NCI-H1048 (cell line): ENCODE measurements at places on chromosomes 5 and 9.

GRCh38 chr5:118196229-118196628 lies 792.1 kb downstream of the DTWD2 start:
- DNase-seq: no peak

GRCh38 chr9:20507431-20507830 lies 114.9 kb downstream of the MLLT3 start:
- DNase-seq: no peak

GRCh38 chr9:104572612-104573011 lies 3.6 kb downstream of the OR13C8 start:
- no peak for DNase-seq

DNA sequence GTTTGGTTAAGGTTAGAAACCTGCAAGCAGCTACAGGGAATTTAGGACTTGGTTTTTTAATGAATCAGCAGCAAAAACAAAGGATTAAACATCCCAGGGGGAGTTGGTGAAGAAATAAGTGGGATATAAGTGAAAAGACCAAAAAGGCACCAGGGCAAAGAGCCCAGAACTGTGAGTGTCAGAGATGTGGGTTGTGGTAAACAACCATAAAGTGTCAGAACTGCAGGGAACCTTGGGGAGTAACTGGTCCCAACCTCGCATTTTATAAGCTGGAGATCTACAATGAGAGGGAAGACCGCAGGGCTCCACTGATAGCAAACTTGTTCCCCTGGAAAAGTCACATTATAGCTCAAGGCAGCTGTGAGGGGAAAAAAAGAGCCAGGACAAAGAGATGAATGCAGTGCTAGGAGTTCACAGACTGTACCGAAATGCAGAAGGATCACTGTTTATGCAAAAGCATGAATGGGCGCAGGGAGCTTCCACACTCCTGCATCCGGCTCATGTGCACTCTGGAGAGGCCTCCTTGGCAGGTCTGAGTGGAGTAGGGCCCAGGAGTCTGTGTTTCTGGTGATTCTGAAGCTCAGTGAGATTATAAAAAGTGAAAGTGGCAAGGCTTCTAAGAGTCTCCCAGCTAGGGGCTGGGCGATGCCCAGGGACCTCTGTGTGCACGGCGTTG lies 156.3 kb downstream of the GOLPH3 start:
- DNase-seq: no peak

- no peak for DNase-seq
Measured at GRCh38 chr9:136348691-136349090, 14.9 kb downstream of the DNLZ start.

GRCh38 chr9:129806061-129806460 lies 3.1 kb downstream of the TOR1B start:
- no peak for DNase-seq

DNA sequence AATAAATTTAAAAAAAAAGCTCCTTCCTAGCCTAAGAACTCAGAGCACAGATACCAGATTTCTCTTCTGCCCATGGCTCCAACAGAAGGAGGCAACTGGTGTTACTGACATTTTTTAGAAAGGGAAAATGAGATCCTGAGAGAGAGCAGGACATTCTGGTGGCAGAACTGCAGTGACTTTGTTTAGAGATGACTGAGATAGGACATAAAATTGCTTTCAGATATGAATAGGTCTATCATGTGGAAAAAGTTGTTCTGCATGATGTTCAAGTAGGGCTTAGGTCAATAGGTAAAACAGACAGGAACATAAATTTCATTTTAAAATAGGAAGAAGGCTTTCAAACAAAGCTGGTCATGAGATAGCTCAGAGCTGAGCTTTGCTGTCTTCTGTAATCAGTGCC lies 49.6 kb downstream of the NIPAL4 start:
- DNase-seq: no peak

- DNase-seq: peak; percentile 81
Measured at GRCh38 chr5:124741711-124742496, 4.5 kb downstream of the ZNF608 start.

GRCh38 chr5:56340196-56340980 lies 107.3 kb upstream of the ANKRD55 start:
- DNase-seq: no peak

- no peak for DNase-seq
Measured at GRCh38 chr9:31700252-31701045, 684.0 kb upstream of the ACO1 start.

DNA sequence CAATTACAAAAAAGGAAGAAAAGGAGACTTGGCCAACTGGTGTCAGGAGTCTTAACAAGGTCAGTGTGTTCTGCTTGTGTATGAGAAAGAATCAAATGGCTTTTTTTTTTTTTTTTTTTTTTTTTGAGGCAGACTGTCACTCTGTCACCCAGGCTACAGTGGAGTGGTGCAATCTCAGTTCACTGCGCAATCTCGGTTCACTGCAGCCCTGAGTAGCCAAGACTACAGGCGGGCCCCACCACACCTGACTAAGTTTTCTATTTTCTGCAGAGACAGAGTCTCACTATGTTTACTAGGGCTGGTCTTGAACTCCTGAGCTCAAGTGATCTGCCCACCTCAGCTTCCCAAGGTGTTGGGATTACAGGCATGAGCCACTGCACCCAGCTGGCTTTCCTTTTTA lies 3.1 kb upstream of the IL7R start:
- DNase-seq: no peak

- DNase-seq: no peak
Measured at GRCh38 chr5:156815988-156816599, 34.0 kb upstream of the PPP1R2B start.

DNA sequence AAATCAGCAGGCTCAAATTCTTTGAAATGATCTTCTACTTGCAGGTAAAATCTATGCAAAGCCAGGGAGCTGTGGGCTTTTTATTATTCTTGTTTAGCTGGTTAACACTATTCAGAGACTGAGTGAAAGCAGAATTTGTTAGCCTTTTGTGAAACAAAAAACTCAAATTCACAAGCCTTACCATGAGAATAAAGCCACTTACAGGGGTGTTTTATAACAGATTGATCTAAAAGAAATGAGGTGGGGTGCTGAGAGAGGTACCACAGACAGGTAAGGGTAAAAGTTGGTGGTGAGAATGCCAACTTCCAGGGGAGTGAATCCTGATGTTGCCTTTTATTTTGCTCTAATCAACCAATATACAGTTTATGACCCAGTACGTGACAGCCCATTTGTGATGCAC lies 1585.6 kb downstream of the EFNA5 start:
- no peak for DNase-seq

GRCh38 chr5:176540956-176541337 lies 3.7 kb upstream of the RNF44 start:
- DNase-seq: no peak

- DNase-seq: no peak
Measured at GRCh38 chr5:121138495-121138907, 674.4 kb downstream of the PRR16 start.

DNA sequence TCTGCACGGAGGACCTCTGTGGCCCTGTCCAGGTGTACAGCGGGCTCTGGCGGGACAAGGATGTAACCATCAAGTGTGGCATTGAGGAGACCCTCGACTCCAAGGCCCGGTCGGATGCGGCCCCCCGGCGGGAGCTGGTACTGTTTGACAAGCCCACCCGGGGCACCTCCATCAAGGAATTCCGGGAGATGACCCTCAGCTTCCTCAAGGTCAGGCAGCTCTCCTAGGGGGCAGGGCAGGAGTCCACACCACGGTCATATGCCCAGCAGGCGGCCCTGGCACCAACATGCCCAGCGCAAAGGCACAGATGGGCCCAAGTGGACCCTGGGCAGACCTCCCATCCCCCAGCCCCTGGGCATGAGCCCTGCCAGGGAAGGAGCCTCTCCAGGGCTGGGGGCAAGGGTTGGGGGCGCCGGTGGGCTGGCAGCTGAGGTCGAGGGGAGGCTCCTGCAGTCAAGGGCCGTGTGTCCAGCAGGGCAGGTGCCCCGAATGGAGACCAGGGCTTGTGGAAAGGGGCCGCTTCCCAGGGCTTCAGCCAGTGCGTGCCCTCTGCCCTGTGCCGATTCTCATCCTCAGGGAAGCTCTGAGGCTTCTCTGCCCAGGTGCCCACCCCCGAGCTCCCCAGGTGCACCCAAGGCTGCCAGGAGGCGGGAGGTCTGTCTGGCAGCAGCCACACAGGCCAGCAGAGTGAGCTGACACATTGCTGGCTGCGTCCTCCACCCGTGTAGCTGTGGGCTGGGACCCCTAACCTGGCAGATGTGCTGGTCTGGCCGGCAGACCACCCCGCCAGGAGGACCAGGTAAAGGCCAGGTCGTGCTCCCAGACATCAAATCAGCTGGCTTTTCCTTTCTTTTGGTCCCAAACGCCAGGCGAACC lies 10.0 kb downstream of the DIPK1B start:
- no peak for DNase-seq

DNA sequence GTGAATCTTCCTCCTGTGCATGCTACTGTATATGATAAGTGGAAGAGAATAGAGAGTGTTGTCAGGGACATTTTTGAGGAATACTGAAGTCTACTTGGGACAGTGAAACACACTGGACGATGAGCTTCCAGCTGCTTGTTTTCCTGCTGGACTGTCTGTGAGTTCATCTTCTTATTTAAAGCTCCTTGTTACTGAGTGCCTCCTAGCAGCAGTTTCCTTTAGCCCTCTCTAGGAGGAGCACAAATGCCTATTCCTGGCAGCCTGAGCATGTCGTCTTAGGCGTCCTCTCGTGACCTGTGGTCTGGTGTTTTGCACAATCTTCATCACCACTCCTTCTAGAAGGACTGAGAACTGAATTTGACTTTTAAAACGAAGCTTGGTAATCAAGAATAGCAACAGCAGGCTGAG lies 43.8 kb downstream of the ANKRD33B start:
- DNase-seq: no peak

DNA sequence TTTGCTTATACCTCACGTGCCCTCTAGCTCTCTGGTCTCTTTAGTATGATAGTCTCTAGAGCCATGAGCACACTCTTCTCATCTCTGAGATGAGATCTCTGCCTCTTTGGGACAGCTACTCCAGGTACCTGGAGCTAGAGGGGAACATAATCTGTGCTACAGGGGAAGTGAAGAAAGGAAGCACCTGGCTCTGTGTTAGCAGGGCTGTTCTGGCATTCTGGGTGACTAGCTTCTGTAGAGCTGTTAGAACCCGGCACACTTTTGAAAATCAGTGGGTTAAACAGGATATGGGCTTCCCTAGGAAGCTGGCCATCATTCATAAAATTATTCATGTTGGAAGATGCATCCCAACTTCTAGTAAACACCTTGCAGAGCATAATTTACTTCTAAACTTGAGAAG lies 224.8 kb downstream of the MCTP1 start:
- no peak for DNase-seq

- DNase-seq: peak; percentile 52
Measured at GRCh38 chr9:34126207-34127034, at the start of gene DCAF12. TSS of gene DCAF12 (minus strand) at chr9:34126698. CDS start at chr9:34126431, 267 bp downstream.

GRCh38 chr9:106713206-106713605 lies 149.8 kb upstream of the ZNF462 start:
- DNase-seq: no peak

- no peak for DNase-seq
Measured at GRCh38 chr9:15433661-15434060, 11.0 kb downstream of the SNAPC3 start.

GRCh38 chr5:171264843-171265242 lies 44.2 kb upstream of the TLX3 start:
- DNase-seq: no peak

DNA sequence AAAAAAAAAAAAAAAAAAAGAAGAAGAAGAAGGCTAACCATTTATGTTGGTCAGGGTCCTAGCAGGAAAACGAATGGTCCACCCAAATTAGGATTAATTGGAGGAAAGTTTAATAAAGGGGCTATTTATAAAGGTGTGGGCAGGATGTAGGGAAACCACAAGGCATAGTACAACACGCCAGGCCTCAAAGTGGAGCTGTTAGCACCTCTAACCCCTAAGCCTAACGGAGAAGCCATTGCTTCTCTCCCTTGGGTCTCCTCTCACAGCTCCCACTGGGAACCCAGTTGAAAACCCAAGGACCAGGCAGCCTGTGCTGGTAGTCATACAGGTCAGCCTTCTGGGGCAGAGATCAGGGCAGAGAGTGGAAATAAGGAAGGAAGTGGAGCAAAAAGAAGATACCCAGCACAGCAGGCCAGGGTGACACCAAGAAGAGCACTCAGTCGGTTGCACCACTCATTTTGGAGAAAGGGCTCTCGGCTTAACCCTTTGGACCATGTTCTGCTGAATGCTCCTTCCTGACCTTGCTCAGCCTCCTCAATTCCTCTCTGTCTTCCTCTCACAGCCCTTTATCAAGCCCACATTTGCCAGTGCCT lies 8.8 kb upstream of the GLIPR2 start:
- DNase-seq: no peak

DNA sequence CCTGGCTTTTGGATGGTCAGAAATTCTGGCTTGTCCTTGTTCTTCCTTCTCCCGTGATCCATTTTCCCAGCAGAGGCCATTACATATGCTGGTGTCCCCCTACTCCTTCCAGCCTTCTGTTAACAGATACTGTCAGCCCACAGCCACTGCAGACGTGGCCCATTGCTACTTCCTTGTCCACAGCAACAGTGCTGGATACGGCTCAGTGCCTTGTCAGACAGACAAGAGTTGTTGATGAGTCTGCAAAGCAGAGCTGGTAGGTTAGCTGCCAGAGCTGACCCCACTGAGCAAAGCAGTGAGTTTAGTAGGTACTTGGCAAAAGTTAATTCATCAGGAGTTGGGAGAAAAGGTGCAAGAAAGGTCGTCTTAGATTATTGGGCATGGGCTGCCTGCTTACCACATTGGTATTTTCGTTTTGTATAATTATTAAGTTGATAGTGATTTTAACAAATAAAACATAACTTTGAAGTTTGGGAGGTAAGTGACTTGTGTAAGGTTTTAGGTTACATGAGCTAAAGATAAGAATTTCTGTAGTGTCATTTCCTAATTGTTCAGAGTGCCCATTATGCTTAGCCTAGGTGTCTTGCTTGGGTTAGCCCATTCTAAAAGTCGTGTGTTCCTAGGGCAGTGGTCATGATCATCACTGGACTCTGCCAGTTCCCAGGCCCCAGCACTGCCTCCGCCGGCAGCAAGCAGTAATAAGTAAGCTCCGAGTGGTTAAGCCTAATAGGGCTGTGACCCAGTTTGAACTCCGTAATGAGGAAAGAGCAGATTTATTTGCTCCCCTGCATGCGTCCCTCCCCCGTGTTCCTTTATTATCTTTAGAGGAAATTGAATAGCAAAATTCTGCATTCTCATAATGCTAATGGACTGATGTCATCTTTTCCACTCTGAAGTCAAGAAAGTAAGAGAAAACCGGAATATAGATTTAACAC lies 292.0 kb downstream of the FANCC start:
- DNase-seq: no peak

DNA sequence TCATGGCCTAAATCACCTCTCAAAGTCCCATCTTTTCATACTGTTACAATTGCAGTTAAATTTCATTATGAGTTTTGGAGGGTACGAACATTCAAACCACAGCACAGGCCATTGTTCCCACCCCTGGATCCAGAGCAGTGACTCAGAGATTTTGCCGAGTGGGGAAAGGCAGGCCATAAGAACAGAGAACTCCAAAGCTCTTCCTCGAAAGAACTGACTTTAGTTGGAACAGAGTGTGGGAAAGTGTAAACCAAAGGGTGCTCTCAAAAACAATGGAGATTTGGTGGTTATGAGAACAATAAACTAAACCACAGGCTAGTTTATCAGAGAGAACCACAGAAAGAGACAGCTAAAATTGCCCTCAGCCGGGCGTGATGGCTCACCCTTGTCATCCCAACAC lies 19.4 kb upstream of the GRPEL2 start:
- DNase-seq: no peak
